ENCODE measurements at places on chromosomes 12 and 14.

- no peak for DNase-seq
Observed at GRCh38 chr14:25090256-25090655, 40.3 kb upstream of the STXBP6 start.

GRCh38 chr12:66627270-66627987, 51.4 kb downstream of the GRIP1 start:
- DNase-seq: no peak

- DNase-seq: peak; percentile 8
Observed at GRCh38 chr14:24843494-24843893, 206.5 kb downstream of the STXBP6 start.

DNA sequence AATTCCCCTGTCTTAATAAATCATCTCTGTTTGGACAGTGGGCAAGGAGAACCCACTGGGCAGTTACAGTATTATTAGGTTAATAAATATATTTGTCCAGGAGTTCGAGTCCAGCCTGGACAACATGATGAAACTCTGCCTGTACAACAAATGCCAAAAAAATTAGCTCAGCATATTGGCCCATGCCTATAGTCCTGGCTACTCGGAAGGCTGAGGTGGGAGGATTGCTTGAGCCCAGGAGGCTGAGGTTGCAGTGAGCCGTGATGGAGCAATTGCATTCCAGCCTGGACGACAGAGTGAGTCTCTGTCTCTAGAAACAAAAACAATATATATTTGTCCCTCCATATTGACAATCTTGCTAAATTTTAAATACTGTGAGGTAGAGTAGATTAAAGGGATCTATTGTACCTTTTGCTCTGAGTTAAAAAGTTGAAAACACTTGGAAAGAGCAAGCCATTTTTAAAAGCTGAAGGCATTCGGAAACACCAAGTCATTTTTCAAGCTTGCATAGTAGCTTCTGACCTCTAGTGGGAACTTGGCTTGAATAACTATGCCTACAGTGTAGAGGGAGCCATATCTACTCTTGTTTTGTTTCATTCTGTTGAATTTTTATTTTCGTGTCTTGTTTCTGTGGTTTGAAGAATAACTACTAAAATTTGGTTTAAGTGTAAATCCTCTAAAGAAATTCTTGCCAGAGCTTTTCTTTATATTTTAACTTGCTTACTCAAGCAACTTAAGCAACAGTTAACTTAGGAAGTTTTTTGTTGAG, 14.6 kb upstream of the EEA1 start:
- peak; percentile 14 for DNase-seq

- no peak for DNase-seq
Observed at GRCh38 chr12:27424631-27425230, 21.8 kb upstream of the SMCO2 start.

GRCh38 chr12:3557116-3557697, 66.2 kb downstream of the PRMT8 start:
- DNase-seq: no peak

DNA sequence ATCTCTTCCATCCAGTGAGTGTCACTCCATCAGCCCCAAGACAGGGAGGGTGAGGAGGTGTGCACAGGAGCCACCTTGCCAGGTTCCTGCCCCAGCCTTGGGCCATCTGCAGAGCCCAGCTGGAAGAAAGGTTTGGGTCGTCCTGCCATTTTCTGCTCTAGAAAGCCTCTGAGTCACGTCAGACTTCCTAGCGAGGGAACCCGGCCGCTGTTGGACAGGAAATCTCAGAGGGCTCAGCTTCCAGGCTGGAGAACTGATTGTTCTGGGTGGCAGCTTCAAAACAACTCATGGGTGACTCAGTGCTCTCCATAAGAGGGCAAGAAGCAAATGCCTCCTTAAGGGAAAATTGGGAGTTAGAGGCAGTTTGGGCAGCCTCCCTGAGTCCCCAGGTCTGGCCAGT, 16.6 kb downstream of the HIP1R start:
- DNase-seq: no peak

GRCh38 chr12:76010732-76011458, 20.7 kb downstream of the PHLDA1 start:
- no peak for DNase-seq

DNA sequence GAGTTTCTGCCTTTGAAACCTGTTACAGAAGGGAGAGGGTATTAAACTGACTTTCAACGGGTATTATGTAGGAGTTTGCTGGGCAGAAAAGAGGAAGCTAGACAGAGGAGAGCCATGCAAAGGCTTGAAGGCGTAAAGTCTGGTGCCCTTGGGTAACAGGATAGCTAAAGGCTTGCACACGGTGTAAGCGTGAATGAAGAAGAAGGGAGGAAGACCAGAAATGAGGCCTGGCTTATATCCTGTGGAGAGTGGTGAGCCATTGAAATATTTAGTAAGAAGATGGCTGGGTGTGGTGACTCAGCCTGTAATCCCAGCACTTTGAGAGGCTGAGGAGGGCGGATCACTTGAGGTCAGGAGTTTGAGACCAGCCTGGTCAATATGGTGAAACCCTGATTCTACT, 22.6 kb downstream of the SUDS3 start:
- DNase-seq: no peak

Measured in GM06990 (cell line).